ENCODE measurements at places on chromosomes 7 and 10.

- no peak for DNase-seq
These were observed 47.9 kb downstream of the WAC start for GRCh38 chr10:28580825-28581224.

DNA sequence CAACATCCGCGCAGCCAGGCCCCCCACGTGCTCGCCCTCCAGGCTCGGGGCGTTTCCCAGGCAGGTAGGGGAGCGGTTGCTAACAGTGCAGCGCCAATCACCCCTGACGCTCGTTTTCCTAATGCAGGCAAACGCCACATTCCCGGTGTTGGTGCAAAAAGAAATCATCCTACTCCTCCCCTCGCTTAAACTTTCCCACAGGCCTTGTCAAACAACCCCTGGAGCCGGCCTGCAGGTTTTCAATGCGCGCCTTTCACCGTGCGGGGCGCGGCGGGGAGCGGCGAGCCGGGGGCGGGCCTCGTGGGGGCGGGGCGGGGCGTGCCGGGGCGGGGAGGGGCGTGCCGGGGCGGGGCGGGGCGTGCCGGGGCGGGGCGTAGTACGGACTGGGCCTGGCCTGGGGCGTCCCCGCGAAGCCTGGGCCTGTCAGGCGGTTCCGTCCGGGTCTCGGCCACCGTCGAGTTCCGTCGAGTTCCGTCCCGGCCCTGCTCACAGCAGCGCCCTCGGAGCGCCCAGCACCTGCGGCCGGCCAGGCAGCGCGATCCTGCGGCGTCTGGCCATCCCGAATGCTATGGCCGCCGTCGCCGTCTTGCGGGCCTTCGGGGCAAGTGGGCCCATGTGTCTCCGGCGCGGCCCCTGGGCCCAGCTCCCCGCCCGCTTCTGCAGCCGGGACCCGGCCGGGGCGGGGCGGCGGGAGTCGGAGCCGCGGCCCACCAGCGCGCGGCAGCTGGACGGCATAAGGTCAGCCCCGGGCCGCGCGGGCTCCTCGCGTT is at the start of gene ECHDC3:
TSS of gene ECHDC3 (plus strand) at position 374 of the 770 bp plus-strand sequence. CDS start at position 569, 195 bp downstream.
- no peak for DNase-seq

DNA sequence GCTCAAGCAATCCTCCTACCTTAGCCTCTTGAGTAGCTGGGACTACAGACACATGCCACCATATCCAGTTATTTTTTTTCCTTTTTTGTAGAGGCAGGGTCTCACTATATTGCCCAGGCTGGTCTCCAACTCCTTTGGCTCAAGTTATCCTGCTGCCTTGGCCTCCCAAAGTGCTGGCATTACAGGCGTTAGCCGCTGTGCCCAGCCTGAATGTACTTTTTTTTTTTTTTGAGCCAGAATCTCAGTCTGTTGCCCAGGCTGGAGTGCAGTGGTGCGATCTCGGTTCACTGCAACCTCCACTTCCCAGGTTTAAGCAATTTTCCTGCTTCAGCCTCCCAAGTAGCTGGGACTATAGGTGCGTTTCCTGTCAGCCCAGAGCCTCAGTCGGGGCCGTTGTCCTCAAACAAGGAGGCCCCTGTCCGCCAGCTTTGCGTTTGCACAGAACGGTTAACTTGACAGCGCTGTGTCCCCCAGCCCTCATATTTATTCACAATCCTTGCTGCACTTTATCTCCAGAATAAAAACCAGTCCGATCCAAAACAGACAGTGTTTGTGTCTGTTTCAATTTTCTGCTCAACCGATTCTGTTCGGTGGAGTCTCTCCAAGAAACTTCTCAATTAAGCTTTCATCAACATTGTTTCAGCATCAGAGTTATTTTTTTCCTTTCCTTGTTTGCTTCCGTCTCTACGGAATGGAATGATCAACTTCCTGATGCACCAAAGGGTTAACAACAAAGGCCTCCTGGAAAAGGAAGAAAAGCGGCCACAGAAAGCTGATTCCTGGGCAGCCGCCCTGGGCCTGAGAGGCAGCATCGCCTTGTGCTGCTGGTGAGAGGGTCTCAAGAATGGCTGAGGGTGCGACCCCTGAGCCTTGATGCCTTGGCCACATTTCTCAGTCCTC is 64.5 kb downstream of the PDIA4 start:
- DNase-seq: no peak

- DNase-seq: no peak
These were observed 318.1 kb upstream of the MYO3A start for GRCh38 chr10:25615926-25616325.

GRCh38 chr7:23628370-23628769 is 31.2 kb downstream of the CCDC126 start:
- no peak for DNase-seq

DNA sequence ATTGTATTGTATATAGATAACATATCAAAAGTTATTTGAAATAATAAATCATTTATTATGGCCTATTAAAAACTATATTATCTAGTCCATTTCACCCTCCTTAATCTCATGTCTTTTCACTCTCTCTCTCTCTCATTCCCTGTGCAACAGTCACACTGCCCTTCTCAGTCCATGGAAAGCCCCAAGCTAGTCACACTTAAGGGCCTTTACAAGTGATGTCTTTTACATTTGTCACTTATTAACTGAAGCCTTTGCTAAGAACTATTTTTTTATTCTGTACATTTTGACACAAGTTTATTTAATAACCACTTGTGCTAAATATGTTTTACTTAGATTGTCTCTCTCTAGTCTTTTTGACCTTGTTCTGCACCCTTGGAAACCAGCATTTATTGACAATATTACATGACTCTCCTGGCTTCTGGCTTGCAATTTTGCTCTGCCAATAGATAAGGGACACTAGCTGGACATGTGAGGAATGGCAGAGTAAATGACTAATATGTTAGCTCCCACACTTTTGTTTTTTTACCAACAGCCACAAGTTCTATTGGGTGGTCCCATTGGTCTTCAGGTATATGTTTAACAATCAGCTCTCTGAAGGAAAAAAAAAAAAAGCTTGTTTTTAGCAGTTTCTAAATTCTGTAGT is 706.8 kb upstream of the POT1 start:
- no peak for DNase-seq

DNA sequence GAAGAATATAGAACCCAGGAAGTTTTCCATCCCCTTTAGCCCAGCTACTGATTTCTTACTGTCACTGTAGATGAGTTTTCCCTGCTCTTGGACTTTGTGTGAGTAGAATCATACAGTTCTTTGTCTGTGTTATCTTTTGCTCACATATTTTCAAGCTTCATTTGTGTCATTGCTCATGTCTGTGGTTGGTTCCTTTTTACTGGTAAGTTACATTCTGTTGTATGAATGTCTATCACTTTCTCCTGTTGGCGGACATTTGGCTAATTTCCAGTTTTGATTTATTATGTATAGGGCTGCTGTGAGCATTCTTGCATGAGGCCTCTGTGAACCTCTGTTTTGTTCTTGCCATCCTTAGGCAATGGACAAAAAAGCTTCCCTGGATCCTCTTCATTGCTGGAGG is 5.3 kb downstream of the GLRX3 start:
- DNase-seq: no peak

DNA sequence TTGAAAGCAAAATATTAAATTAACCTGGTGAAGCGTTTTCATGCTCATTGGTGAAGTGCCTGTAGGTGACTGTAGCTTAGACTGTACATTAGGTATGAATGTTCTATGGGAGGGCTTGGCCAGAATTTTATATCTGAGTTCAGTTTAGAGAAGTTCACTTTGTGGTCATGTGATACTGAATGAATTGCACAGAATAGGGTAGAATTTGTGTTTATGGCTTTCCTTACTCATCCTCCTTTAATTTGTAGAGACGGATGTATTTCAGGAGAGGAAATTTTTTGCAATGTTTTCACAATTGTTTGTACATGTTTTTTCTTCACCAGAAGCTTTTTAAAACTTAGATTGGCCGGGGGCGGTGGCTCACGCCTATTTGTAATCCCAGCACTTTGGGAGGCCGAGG is 32.3 kb downstream of the REEP3 start:
- DNase-seq: no peak

DNA sequence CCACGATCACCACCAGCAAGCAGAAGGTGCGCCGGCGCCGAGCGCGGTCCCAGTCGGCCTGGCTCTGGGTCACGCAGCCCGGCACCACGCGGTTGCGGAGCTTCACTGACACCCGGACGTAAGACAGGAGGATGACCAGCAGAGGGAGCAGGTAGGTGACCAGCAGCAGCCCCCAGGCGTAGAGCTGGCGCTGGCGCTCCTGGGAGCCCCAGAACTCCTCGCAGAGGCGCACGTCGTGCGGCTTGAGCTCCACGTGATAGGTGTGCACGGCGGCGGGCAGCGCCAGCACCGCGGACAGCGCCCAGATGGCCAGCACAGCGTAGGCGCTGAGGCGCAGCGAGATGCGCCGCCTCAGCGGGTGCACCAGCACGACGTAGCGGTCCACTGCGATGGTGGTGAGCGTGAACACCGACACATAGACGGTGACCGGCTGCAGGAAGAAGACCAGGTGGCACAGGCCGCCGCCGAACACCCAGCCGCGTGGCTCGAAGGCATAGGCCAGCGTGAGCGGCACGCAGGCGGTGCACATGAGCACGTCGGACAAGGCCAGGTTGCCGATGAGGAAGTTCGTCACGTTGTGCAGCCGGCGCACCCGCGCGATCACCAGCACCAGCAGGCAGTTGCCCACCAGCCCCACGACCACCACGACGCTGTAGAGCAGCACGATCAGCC is 920 bp downstream of the PRLHR start:
- DNase-seq: peak; percentile 59

DNA sequence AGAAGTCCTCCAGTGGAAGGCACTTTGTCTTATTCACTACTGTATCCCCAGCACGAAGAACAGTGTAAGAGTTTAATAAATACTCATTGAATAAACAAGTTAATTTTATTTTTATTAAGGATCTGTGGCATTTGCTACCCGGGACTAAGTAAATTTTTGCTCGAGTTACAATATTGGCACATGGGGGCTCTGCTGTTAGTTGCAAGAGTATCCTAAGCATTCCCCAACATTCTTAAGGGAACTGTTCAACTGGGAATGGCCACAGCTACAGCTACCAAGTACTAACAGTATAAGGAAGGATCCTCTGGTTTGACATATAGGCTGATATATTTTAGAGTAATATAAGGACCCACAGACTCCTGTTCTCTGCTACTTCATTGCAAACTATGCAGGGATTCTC is 8.7 kb upstream of the LRRTM3 start:
- DNase-seq: no peak

- no peak for DNase-seq
These were observed 116.4 kb downstream of the PTEN start for GRCh38 chr10:87979847-87980246.

- DNase-seq: no peak
These were observed 162.3 kb downstream of the SKIDA1 start for GRCh38 chr10:21363092-21363730.

- DNase-seq: no peak
These were observed 9.9 kb downstream of the C10orf71 start for GRCh38 chr10:49308881-49309280.

- DNase-seq: no peak
These were observed 25.9 kb downstream of the PDGFA start for GRCh38 chr7:493661-494251.

DNA sequence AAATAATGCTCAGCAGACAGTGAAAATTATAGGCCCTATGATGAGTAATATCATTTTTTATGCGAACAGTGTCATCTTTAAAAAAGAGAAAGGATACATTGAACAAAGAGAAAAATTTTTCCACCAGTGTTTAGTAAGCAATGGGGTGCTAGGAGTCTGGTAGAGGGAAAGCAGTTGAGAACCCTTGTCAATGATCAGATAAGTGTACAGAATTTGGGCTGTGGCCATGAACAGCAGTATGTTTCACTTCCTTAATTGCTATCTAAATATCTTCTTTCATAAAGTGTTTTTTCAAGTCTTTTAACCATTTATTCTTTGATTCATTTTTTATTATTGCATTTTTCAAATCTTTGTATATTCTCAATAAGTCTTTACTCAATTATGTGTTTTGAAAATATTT is 750.7 kb upstream of the KCND2 start:
- DNase-seq: no peak

DNA sequence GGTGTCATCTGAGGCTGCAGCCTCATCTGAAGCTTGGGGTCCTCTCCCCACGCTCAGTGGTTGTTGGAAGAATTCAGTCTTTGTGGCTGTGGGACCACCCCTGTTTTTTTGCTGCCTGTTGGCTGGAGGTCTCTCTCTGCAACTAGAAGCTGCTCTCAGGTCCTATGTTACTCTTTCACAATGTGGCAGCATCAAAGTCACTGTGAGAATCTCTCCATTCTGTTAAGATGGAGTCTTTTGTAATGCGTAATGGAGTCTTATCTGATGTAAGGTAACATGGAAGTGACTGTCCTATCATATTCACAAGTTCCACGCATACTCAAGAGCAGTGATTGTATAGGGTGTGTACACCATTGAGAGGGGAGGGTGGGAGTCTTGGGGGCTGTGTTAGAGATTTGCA is 24.9 kb downstream of the TSPAN13 start:
- DNase-seq: no peak

GRCh38 chr7:78081888-78082287 is 283.3 kb downstream of the PHTF2 start:
- DNase-seq: no peak

DNA sequence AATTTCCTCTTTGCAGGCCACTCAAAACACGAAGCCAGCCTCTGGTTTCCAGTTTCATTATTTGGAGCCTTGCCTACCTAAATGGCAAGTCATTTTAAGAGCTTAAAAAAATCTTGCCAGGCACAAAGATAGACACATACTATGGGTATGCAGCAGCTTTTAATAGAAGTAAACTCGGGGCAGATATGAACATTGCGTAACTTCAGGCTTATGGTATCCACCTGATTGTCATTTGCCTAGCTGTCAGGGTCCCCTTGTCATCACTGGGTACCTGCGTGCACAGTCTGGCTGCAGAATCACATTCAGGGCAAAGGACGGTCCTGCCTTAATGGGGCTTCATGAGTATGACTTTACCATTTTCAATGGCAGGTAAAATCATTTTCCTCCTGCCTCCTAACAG is 466.1 kb upstream of the NRP1 start:
- no peak for DNase-seq

DNA sequence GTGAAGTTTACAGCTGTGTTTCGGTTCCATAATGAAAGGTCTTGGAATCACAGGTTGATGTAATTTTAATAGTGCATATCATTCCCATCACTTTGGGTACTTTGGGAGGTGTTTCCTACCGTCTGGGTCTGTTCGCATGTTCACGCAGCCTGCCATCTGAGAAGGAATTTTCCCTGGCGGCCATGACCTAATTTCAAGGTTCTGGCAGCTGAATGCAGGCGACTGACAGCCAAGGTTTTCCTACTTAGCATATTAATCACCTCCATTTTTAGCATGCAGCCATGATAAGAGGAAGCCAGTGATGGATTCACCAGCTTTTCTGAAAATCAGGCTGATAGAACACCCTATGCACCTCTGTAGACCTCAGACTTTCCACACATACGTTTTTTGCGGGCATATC is 319.1 kb upstream of the TMEM229A start:
- no peak for DNase-seq

- no peak for DNase-seq
These were observed 592 bp upstream of the PIK3CG start for GRCh38 chr7:106864298-106865081.

DNA sequence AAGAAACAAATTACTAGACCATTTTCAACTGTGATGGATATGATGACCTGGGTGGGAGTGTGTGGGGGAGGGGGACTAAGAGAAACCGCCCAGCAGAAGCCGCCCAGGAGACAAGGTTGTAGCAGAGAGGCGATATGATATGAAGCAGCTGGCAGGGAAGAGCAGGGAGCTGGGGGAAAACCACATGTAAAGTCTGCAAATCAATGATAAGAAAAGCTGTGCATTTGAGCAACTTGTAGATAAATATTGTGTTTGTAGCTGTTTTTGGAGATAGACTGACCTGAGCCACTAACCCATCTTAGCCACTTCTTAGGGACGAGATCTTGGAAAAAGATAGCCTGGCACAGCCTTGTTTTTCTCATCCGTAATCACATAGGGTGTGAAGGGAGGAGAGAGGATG is 252.6 kb downstream of the SEC23IP start:
- no peak for DNase-seq

GRCh38 chr10:113695691-113696090 is 16.0 kb downstream of the CASP7 start:
- no peak for DNase-seq

All from left hindlimb (tissue), 1 donor.